ENCODE measurements at places on chromosomes 13 and 19. TPM values are rescaled to one million over a fixed set of nuclear protein-coding genes. Genes with fewer than 3 reads are reported as not detected.

DNA sequence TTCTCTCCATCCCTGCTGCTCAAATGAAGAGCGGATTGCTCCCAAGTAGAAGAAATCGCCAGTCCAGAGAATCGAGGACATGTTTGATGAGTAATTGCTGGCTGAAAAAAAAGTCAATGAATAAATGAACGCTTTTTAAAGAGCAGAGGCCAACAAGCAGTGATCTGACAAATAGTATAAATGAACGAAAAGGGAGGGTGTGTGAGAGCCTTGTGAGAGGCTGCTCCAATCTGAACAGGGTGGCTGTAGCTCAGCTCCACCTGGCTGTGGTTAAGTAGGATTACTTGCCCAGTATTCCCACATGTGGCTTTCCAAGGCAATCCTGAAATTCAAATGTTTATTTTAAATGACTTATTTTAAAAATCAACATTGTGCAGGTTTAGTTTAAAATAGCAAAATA lies 117.1 kb downstream of the TSHZ3 start:
- DNase-seq, result no peak

The RGS9BP gene
- 0.68 TPM for total RNA-seq

- DNase-seq, result no peak
Measured at GRCh38 chr13:52978989-52979388, 49.6 kb upstream of the OLFM4 start.

- no peak for DNase-seq
Measured at GRCh38 chr19:16021796-16022195, 54.5 kb upstream of the TPM4 start.

DNA sequence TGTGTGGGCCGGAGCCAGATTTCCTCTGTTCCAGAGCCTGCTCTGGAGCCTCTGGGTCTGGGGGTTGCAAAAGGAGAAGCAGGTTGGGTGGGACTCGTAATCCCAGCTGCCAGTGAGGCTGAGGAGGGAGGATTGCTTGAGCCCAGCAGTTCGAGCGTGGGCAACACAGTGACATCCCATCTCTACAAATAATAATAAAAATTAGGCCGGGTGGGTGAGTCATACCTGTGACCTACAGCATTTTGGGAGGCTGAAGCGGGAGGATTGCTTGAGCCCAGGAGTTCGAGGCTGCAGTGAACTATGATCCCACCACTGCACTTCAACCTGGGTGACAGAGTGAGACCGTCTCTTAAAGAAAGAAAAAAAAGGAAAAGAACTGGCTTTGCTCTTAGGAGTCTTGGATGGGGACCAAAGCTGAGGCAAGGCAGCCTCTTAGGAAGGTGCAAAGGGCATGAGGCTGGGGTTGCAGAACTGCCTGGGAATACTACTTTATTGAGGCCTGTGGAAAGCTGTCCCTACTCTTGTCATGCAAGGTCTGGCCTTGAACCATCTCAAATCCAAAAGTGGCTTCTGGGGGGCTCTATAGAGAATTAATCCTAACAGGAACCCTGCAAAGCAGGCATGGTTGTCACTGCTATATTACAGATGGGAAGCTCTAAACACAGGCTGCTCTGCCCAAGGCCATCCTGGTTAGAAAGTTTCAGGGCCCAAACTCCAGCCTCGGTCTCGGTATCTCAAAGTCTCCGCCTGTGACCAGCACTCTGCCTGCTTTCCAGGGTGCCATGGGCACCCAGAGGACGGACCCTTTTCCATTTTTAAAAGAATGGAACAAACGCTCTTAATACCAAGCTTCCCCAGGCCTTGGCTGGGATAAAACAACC lies 880 bp upstream of the C19orf12 start:
- no peak for DNase-seq

- DNase-seq, result peak; percentile 91
Measured at GRCh38 chr19:35612559-35613321, at the start of gene HAUS5. TSS of gene HAUS5 (plus strand) at chr19:35612735. CDS start at chr19:35612795, 60 bp downstream.
